ENCODE measurements at places on chromosomes 3 and 15.

- DNase-seq: no peak
Observed at GRCh38 chr15:50181201-50181968, 611 bp upstream of the SLC27A2 start.

DNA sequence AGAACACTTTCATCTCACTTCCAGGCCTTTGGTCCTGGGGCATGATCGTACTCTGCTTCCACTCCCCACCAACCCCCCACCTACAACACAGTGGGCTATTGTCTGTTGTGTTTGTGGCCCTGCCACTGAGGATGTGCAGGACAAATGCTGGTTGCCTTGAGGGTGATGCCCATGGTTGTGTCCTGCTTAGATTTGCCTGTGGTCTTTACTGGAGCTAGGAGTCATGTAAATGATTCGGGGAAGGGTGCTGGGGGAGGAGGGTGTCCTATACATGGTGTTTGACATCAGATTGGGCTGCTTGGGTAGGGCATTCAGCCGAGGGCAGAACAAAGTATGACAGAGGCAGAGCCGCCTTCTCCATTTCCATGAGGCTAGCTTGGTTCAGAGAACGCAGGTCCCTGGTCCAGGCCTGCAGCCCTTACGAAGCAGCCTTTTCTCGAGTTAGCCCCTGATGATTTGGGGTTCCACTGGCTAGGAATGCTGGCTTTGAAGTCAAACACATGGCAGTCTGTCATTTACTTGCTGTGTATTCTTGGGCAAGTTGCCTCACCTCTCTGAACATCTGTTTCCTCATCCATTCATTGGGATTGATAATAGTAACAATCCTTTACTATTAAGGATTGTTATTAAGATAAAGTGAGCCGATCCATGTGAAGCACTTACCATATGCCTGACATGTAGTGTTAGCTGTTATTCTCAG, 6.9 kb downstream of the CORO2B start:
- DNase-seq: no peak

- DNase-seq: no peak
Observed at GRCh38 chr3:138296639-138297038, 33.0 kb downstream of the NME9 start.

- DNase-seq: no peak
Observed at GRCh38 chr3:182954553-182955235, 25.6 kb downstream of the DCUN1D1 start.

DNA sequence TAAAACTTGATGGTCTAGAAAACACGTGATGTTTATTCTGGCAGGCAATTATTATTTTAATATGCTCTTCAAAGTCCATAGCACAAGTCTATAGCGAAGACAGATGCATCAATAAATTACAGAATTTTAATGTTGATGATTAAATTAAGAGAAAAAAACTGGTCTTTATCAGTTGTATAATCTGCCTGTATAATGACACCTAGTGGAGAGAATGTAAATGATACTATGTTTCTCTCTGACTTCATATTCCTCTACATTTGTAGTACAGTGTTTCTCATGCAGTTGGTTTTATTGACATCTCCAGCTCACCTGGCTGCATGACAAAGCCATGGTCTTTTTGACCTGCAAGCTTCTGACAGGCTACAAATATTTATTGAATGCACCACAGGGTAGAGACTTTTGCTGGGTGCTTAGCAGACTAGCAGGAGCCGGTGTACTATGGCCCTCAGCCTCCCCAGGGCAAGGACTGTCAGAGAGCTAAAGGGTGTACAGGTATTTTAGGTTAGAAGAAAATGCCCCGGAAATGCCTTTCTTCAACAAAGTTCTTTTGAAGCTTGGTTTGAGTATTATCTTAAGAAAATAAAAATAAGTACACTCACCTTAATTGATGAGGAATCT, 289.9 kb downstream of the GAP43 start:
- no peak for DNase-seq
